Activated CD8-positive, alpha-beta memory T cell treated with anti-CD3 and anti-CD28 coated beads for 1 hour (primary cell): ENCODE measurements at places on chromosomes 4 and X.

- DNase-seq: no peak
Measured at GRCh38 chrX:117538178-117539089, 578.2 kb downstream of the KLHL13 start.

DNA sequence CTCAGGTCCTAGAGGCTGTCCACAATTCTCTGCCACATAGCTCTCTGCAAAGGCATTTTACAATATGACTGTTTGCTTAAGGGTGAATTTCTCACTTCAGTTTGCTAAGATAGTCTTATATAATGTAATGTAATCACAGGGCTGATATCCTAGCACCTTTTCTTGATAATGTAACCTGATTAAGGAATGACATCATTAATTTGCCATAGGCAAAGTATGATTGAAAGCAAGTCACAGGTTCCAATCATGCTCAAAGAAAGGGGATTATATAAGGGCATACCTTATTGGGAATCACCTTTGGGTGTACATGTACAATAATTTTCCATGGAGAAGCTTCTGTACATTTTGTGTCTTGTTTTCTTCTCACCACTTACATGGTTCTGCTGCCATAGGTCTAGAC lies 18.9 kb downstream of the GNRHR start:
- DNase-seq: no peak

- no peak for DNase-seq
Measured at GRCh38 chrX:18647621-18648020, 24.3 kb downstream of the RS1 start.

GRCh38 chr4:23932186-23932585 lies 42.3 kb upstream of the PPARGC1A start:
- no peak for DNase-seq

DNA sequence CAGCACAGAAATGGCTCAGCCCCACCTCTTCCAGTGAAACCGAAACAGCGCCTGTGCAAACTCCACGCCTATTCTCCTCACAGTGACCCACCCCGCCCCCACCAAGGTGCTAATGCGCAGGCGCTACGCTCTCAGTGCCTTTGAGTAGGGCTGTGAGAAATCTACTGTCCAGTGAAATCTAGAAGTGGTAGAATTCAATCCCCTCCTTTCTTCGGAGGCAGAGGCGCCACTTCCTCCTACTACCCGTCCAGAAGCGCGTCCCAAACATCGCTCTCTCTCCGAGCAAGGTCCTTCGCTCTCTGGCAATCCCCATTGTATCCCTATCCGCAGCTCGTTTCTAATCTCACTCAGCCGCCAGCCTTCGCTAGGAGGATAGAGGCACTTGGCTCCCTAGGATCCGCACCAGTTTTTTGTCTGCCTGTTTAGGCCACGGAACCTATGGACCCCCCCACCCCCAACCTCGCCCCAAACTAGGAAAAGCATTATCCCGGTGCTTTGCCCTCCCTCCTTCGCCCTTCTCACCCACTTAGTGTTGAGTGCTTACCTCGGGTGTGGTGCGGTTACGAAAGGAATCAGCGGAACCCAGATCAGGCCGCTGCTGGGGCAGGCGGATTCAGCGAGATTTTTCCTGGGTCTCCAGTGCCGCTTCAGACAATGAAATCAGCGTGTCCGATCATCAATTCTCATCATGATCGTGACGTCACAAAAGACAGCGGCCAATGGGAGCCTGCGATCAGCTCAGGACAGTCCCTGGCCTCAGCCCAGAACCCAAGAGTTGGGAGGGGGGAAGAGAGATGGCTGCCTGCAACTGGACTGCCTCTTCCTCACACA lies at the start of gene HDX:
Gene HDX (minus strand): TSS at position 656 of the 831 bp plus-strand sequence. CDS start 27,056 bp downstream, outside the sequence.
- peak; percentile 32 for DNase-seq

DNA sequence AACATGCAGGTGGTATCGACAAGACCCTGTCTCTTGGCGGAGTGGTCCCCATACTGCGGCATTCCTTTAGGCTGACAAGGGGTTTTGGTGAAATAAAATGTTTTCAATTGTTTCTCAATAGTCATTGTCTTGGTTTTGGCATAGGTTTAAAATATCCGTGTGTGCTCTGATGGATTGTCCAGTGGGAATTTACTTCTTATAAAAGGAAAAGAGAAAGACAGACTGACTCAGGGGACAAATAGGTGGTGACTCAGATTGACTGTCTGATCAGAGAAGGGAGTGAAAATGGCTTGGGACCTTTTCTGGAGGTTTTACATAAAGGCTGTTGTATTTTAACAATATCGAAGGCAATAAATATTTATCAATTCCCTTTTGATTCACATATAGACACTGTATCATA lies 129.8 kb downstream of the SORBS2 start:
- DNase-seq: no peak

- no peak for DNase-seq
Measured at GRCh38 chr4:69071286-69071685, 25.0 kb upstream of the UGT2B7 start.

DNA sequence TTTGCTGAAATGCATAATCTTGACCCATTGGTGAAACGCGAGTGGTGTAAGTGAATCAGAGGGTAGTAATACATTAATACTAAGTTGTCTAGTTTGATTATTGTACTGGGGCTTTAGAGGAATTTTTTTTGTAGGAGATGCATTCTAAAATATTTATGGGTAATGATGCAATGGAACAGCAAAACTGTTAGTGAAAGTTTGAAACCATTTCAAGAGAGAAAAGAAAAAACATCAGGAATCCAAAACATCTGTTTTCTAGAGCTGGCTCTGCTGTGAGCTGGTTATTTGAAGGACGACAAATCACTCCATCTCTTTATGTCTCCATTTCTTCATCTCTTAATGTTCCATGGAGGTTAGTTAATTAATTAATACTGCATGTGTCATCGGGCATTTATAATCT lies 351.9 kb upstream of the FAT1 start:
- no peak for DNase-seq

DNA sequence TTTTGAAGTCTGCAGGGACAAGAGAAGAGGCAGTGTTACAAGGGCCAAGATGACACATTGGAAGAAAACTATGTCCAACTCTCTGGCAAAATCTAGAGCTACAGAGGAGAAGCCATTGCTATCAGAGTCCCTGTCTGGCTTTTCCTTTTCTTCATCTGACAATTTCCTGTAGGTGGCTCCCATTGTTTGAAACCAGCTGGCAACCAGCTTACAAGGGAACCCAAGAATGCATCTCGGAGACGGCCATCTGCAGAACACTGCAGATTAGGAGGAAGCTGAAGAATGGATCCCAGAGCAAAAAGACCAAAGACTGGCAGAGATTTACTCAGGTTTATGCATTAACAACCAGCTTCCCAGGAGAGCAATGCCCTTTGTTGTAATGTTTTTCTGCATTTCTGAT lies 216.2 kb upstream of the CTSO start:
- no peak for DNase-seq

DNA sequence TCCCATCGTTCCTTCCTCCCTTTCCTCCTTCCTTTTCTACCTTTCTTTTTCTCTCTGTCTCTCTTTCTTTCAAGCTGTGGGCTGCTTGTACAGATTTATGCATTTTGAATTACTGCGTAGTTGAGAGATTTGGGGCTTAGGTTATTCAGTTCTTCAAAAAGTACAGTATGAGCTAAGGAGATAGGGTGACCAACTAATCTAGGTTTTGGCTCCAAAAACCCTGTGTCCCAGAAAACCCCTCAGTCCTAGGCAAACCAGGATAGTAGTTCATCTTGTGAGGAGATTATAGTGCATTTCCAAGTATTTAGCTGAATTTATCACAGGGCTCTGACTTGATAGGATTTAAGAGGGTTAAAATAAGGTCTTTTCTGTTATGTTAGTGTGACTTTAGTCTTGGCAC lies 64.5 kb downstream of the NFKB1 start:
- no peak for DNase-seq

GRCh38 chrX:50613846-50614245 lies 143.2 kb upstream of the DGKK start:
- DNase-seq: no peak

GRCh38 chr4:40547789-40548132 lies 81.9 kb downstream of the RBM47 start:
- DNase-seq: no peak

DNA sequence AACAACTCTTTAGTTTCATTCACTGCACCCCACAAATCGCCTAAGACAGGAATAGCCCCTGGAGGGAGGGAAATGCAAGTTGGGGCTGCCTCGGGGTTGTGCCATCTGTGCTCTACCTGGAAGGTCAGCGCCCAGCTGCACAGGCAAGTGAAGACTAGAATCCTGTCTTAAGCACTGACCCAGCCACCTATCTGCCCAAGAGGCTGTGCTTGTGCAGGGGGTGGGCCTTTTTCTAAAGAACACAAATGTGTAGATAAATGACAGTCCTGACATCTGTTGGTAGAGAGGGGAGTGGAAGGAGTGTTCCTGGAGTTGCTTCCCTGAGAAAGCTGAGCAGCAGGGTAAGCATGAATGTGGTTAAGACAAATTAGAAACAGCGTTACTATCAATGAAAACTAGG lies 15.7 kb downstream of the ZNF518B start:
- DNase-seq: no peak

DNA sequence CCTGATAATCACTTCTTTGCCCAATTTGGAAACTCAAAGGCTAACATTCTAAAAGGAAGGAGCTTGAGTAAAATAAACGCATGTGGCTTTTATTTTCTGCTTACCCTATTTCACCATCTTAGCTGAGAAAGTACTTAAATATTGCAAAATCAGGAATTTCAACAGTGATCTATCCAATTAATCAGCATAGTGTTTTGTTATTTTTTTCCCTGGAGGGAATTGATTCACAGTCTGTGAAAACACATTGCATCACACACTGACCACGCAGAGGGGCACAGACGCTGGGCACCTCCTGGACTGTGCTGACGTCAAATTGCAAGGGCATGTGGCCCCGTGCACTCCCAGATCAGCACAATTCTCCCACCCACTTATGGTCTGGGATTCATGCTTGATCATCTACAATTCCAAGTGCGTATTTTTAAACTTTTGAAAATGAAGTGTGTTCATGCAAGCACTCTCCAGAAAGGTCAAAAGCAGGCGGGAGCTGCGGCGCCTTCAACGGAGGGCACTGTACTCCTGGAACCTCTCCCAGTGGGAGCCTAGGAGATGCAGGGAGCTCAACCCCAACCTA lies 320.6 kb upstream of the PPARGC1A start:
- DNase-seq: no peak

GRCh38 chrX:143934542-143934941 lies 50.7 kb downstream of the UBE2NL start:
- no peak for DNase-seq

- DNase-seq: peak; percentile 15
Measured at GRCh38 chrX:154378059-154378798, 866 bp upstream of the EMD start.

GRCh38 chr4:104294811-104295210 lies 199.9 kb downstream of the CXXC4 start:
- no peak for DNase-seq

DNA sequence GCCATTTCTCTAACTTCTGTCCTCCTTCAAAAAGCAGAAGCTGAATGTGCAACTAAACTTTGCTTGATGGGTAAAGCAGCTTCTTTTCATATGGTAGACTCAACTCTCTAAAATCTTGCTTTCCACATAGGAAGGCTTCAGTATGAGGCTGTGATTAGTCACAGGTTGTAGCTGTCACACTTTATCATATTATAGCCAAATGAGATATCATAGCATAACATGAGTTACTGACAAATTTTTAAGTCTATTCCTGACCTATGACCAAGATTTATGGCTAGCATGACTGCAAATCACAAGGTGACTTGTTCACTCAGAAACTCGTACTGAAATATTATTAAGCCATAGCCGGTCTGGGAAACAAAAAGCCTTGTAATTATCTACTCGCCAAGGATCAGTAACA lies 998.6 kb downstream of the RPA4 start:
- DNase-seq: no peak

GRCh38 chr4:14340321-14340720 lies 662.0 kb upstream of the CPEB2 start:
- no peak for DNase-seq

DNA sequence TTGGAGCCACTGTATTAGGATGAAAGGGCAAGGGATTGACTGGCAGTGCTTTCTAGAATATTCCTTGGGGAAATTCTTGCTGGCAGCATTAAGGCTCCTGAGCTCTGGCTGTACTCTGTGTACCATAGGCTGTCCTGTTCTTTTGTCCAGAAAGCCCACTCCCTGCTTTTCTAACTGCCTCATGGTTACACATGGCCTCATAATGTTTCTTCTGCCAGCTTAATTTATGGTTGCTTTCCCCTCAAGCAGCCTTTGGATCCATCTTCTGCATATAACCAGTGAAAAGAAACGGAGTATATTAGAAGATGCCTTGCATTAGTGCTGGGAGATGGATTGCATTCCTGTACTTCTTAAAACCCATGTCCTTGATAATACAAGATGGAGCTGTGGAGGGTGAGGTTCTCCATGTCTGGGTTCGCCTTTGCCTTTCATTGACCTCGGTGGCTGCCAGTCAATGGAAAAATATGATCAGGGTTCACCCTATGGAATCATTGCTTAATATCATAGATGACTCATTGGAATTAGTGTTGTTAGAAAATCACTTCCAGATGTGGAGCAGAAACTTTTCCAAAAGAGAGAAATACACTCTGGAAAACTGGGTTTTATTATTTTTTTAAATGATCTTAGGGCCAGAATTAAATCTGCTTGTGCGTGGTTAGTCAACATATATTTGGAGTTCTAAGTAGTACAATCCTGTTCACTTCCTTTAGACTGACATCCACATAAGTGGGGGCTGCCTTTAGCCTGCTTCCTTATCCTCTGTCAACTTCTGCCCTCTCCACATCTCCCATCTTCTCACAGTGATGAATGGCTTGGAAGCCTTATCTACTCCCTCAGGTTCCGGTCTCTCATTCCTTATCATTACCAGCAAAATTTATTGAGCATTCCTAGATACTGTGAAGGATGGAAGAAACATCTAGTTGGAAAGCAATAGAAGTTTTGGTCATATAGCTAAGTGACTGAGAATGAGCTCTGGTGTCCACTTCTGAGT lies 24.9 kb downstream of the DOCK11 start:
- DNase-seq: no peak

- no peak for DNase-seq
Measured at GRCh38 chr4:612749-613125, 12.6 kb upstream of the PDE6B start.

- DNase-seq: no peak
Measured at GRCh38 chr4:176744091-176744490, 48.6 kb downstream of the VEGFC start.
